Lung (tissue), 17 donors: ENCODE measurements at places on chromosomes 12 and 14. TPM values are rescaled to one million over a fixed set of nuclear protein-coding genes. Genes with fewer than 3 reads are reported as not detected.
A peak's percentile ranks its signal among the peaks of the same experiment; 100 is the strongest.

The PLEKHA5 gene
- 15.3 TPM for polyA plus RNA-seq

The CSRP2 gene
- polyA plus RNA-seq: 15.7 TPM

The RNU4-1 gene
- polyA plus RNA-seq: not detected

The APOF gene
- polyA plus RNA-seq: not detected

The CYP27B1 gene
- polyA plus RNA-seq: 1.7 TPM

DNA sequence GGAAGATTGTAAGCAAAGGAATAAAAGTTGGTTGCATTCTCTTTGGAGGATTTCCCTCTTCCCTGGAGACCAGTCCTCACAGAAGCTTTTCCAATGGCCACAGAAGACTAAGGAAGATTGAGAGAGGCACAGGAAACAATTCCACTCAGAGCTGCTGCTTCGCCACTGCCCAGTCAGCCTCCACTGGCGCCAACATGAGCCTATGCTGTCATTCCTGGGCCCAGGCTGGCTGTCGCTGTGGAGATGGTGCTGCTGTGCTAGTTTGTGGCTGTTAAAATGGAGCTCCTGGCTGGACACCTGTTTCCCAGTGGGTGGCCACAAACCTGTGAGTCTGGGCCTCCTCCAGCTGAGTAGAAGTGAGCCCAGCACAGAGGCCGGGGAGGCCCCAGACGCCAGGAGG lies 6.6 kb downstream of the P2RX7 start:
- DNase-seq: no peak

DNA sequence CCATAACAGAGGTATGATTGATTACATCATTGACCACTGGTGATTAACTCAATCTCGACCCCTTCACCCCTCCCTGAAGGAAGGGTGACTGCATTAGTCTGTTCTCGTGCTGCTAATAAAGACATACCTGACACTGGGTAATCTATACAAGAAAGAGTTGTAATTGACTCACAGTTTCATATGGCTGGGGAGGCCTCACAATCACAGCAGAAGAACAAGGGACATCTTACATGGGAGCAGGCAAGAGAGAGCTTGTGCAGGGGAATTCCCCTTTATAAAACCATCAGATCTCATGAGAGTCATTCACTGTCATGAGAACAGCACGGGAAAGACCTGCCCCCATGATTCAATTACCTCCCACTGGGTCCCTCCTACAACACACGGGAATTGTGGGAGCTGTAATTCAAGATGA lies 55.9 kb upstream of the TMCC3 start:
- no peak for DNase-seq

- no peak for DNase-seq
These were observed 30.0 kb downstream of the POLE start for GRCh38 chr12:132657004-132657727.

DNA sequence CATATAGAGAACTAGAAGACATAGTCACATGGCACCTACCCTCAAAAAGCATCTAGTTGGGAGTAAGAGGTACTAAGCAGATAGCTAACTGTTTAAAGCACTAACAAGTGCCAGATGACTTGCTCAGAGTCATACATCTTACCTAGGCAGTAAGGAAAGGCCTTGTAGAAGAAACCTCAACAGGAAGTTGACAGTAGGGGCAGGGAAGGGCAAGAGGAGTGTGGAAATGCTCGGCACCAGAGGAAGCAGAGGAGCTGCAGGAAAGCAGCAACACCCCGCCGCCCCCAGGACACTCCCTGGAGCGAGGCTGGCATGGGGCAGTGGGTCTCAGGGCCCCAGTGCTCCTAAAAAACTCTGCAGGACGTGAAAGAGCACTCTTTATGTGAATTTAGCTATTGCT lies 92.9 kb downstream of the PPP2R5C start:
- DNase-seq: no peak

DNA sequence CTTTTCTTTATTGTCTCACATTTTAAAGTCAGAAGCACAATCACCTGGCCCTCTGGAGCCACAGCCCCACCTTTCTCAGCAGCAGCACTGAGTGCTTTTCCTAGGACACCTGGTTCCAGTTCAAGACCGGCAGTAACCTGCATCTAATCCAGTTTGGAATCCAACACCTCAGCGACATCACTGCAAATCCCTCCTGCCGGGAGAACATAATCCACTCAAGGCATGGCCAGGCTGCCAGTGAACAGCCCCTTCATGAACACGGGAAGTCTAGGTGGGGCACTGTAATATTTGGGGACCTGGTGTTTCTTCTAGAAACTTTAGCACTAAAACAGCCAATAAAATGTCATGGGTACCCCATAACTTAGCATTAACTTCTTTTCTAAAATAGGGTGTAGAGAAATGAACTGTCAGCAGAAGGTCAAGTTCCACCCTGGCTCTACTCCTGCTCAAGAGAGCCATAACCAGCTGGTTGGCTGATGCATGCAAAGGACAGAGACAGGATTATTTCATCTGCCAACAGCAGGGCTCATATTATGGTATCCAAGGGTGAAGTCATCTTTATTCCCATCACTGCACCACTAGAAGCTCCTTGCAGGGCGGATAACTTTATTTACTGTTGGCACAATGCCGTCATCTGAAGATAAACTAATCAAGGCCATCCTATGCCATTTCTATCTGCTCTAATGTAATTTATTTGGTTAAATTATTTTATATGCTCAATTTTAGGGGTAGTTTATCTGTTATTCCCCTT lies 76.7 kb downstream of the TTC7B start:
- no peak for DNase-seq

DNA sequence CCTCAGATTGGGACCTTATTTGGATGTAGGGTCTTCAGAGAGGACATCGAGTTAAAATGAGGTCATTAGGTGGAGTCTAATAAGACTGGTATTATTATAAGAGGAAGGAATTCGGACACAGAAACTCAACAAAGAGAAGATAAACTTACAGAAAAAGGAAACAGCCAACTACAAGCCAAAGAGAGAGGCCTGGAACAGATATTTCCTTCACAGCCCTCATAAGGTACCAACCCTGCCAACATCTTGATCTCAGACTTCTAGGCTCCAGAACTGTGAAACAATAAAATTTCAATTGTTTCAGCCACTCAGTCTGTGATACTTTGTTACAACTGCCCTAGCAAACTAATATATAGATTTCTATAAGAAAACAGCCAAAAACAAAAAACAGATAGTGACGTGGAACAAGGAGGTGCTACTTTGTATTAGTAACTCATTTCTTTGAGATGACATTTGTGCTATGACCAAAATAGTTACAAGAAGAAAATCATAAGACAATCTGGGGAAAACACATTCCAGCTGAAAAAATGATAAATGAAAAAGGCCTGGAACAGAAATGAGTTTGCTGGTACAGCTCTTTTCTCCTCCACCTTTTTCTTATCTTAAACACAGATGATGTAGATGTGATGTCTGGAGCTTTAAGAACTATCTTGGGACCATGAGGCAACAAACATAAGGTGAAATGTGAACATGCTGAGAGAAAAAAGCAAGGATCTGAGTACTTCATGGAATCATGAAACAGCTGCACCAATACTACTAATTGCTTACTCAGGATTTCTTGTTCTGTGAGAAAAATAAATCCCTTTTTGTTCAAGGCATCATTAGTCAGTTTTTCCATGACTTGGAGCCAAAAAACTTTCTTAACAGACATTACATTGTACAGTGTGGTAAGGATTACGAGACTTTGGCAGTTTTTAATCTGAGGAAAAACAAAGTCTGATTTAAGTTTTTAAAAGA lies 243.2 kb downstream of the ANO6 start:
- DNase-seq: peak; percentile 29

DNA sequence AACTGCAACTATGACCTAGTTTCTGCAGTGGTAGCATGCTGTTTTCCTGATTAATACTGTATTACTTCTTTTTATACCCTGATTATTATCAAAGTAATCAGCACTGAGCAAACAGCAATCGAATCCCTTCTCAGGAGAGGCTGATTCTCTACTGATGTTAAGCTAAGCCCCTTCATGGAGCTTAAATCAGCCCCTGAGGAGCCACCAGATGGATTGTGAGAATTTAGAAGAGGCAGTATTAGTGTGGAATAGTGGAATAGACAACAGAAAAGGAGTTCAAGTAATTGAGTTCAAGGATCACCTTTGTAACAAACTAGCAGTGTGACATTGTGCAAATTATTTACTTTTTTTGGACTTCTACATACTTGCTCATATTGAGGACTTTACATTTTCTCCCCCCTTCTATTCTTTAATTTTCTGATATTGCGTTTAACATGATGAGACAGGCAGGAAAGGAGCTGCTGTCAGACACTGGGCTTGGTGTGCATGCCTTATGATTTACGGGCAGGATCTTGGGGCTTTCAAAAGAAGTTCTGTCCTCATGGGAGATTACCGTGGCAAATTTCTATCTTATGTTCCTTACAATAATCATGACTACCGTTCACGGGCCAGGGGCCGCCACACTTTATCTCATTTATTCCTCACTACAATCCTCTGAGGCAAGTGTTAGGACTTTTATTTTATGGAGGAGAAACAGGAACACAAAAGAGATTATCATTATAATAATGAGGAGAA lies 68.0 kb downstream of the PTPRR start:
- no peak for DNase-seq

DNA sequence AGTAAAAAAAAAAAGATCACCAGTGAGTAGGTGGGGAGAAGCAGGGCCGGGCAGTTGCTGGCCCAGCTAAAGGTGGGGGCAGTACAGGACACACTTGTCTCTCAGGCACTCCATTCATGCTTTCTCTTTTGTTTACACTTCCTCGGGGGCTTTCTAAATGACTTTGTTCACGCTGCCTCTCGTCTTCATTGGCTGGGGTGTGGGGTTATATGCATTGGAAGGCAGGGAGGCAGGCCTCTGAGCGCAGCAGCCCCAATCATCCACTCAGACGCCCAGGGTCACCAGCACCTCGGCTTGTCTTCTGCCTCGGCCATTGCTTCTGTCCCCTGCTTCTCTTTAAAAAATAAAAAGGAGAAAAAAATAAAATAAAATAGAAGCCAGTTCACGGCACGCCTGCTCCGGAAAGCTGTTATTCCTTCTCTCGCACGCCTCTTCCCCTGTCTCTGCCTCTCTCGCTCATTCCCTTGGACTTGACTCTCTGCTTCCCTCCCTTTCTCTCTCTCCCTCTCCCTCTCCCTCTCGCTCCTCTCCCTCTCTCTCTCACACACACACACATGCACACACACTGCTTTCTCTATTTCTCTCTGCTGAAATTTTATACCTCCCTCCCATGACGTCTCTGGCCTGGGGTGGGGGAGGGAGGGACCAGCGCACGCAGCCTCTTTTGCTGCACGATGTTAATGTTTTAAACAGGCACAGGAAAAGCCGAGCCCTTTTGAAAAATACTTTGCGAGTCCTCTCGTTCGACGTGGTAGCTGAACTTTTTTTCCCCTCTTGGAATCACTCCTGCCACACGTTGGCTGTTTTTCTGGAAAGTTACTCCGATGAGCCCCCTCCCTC lies at the start of gene TGFB3:
TGFB3 (minus strand) TSS at position 570 of the 840 bp plus-strand sequence. CDS start 1,102 bp downstream, outside the sequence.
- peak; percentile 94 for DNase-seq

GRCh38 chr14:104696671-104697316 lies 7.4 kb downstream of the INF2 start:
- DNase-seq: no peak

DNA sequence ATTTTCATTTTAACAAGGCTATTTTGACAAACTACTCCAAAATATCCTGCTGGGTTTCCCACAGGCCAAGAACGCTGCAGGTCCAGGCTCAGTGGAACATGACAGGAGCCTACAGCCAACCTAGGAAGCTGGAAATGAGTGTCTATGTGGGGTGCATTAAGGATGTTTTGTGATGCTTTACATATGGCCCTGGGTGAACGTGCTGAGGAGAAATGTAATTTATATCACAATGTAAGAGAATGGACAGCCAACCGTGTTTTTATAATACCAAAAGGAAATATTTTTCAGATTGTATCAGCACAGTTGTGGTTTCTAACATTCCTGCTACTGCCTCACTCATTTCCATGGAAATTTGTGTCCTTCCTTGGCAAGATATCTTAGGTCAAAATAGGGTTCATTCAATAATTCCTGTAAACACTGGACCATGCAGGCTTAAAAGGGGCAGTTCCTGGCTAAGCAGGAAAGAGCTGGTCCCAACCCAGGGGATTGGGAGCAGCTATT lies 51.5 kb downstream of the ST8SIA1 start:
- no peak for DNase-seq

DNA sequence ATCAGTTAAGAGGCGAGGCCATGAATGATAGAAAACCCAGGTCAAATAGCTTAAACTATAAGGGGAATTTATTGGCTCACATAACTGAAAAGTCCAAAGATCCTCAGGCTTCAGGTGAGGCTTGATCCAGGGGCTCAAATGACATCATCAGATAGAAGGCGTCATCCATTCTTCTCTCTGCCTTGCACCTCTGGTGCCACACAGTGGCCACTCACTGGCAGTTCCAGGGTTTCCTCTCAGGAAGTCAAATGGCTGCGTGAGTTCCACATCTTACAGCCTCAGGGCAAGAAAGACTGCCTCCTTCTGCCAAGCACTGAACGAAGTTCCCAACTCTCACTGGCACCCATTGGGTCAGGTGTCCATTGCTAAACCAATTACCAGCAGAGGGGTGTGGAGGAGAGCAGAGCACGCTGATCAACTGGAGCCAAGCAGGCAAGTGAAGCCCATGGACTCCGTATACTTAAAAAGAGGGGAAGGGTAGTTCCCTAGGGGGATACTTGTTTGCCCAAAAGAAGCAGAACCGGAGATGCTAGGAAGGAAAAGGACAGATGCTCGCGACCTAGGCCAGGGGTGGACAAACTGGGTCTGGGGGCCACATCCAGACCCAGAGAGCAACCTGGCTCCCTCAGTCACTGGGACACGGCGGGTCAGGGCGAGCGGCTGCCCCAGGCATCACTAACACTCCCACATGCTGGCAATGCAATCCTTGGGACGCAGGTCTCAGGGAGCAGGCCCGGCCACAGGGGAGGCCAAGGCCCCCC lies 69.3 kb downstream of the SERPINA3 start:
- DNase-seq: no peak

DNA sequence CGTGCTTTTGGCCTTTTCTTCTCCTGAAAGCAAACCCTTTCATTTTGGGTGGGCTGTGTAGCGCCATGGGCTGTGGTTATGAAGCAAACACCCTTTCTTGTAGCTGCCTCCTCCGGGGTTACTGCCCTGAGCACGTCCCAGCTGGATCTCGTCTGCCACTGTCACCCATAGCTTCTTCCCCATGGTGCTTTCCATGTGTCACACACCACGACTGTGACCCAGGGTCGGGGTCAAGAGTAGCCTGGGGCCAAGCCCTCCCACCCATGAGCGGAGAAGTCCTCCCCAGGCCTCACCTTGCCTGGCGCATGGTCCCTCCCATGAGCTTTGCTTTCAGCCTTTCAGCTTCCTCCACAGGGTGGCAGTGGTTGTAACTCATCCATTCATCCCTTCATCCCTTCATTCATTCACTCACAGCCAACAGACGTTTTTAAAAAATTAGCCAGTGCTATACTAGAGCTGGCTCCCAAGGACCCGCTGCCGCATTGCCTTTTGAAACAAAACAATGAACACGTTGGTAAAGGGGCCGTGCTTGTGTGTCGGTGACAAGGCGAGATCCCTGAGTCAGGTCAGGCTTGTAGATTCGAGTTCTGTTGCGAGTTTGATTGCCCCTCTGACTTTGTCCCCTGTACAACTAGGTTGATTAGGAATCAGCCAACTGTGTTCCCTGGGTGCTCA lies 29.5 kb downstream of the MEG3 start:
- no peak for DNase-seq

DNA sequence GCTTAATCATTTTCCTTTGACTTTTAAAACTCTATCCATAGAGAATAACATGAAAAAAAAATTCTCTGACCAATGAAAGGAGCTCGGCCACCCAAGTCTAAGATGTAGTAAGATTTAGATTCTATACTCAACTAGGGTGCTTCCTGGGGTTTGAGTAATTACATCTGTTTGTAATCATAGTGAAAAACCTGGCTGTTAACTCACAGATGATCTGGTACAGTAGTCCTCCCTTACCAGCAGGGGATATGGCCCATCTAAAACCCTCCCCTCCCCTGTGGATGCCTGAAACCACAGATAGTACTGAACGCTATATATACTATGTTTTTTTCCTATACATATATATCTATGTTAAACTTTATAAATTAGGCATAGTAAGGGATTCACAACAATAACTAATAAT lies 89.2 kb downstream of the DAAM1 start:
- DNase-seq: no peak
